NT2/D1 (cell line): ENCODE measurements at places on chromosomes 7 and 10.

GRCh38 chr10:12707461-12708185 lies 293.9 kb downstream of the CCDC3 start:
- DNase-seq: peak; percentile 32

DNA sequence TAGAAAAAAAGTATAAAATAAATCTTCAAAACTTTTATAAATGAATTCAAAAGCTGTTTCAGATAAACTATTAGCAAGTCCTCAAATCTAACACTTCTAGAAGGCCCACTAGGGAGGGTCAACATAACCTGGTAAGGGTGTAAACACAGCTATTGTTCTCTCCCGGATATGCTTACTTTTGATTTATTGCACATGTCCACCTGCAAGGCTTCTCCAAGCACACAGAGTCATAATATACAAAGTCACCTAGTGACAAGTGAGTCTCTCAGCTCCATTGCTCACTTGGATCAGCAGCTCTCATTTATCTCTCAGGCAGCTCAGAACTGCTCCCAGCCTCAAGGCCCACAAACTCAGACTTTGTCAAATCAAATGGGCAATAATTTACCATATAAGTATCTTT lies 44.0 kb upstream of the COL1A2 start:
- DNase-seq: no peak

GRCh38 chr7:136104269-136104603 lies 127.1 kb upstream of the MTPN start:
- no peak for DNase-seq

GRCh38 chr7:141610671-141611070 lies 59.5 kb downstream of the AGK start:
- no peak for DNase-seq

DNA sequence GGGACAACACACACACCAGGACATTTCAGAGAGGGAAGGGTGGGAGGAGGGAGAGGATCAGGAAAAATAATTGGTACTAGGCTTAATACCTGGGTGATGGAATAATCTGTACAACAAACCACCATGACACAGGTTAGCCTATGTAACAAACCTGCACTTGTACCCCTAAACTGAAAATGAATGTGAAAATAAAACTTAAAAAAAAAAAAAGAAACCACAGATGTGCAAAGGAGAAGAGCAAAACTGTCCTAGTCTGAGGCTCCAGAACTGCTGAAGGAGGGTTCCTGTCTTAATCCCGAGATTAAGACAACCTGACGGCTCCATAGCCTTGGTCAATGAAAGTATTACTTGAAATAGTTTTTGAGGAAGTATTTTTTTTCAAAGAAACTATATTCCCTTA lies 423.0 kb downstream of the NEBL start:
- DNase-seq: no peak

GRCh38 chr10:31939797-31940708 lies 11.4 kb upstream of the ARHGAP12 start:
- DNase-seq: no peak

GRCh38 chr7:6279341-6279740 lies 6.9 kb upstream of the CYTH3 start:
- DNase-seq: no peak

GRCh38 chr7:149562602-149563001 lies 65.0 kb upstream of the ZNF746 start:
- DNase-seq: no peak

DNA sequence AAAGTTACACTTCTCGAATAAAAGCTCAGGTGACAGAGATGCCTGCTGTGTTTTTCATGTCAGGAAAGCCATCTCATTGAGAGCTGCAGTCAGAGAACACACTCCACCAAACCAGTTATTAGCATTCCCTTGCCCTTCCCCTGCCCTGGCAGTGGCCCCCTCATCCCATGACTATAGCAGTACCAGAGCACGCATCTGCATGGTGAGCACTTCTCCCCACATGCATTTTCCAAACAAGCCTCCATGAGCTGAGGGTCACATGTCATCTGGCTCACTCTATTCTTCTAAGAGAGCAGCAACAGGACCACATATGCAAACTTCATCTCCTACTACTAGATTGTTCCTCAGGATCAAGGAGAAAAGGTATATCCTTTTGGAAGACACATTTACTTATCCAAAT lies 42.4 kb upstream of the FGL2 start:
- DNase-seq: no peak

- DNase-seq: no peak
These were observed 6.9 kb downstream of the PILRA start for GRCh38 chr7:100380196-100380595.

DNA sequence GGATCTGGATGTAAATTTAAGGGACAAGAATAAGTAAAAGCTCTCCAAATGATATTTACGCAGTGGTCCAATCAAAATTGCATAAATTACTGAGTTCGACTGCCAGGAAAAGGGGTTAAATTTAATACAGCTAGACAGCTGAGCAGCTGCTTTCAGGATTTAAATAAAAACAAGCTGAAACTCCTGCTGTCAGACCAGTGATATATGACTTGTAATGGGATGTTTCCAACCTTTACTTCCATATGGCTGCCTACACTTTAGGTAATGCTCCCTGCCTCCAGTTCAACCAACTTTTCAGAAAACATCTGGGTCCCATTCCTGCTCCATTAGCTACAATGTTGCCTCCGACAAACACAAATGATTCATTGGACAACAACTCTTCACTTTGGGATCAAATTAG lies 326.3 kb upstream of the DGKB start:
- DNase-seq: no peak

GRCh38 chr10:28612877-28613276 lies 64.4 kb upstream of the BAMBI start:
- no peak for DNase-seq

DNA sequence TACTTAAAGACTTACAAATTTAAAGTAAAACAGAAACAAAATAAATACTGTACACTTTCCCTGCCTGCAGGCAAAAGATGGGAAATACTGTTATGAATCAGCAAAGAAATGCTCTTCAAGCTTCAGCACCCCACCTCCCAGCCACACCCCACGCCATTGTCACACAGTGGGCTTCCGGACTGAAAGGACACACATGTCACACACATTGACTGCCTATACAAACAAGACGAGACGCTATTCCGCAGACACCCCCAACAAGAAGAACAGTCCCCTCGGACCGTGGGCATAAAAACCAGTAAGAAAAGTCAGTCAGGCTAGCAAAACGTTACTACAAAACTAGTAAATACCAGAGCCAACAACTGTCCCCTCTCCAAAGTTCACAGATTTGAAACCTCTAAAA lies 22.2 kb upstream of the PARP12 start:
- DNase-seq: no peak

DNA sequence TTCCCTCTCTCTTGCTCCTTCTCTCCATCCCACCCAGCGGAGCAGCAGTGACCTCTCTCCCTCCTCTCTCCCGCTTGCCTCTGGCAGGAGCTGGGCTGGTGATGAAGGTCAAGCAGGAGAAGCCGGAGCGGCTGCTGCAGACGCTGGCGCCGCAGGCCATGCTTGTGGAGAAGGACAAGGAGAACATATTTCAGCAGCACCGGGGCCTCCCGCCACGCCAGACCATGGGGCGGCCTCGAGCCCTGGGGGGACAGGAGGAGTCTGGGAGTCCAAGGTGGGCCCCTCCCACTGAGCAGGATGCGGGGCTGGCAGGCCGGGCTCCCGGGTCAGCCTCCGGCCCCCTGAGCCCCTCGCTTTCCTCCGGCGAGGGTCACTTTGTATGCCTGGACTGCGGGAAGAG lies 17.3 kb downstream of the ZNF775 start:
- DNase-seq: no peak

- DNase-seq: no peak
These were observed 17.8 kb downstream of the CXCL12 start for GRCh38 chr10:44366941-44367630.
